ENCODE measurements at places on chromosomes 12 and 14. TPM values are rescaled to one million over a fixed set of nuclear protein-coding genes. Genes with fewer than 3 reads are reported as not detected.

DNA sequence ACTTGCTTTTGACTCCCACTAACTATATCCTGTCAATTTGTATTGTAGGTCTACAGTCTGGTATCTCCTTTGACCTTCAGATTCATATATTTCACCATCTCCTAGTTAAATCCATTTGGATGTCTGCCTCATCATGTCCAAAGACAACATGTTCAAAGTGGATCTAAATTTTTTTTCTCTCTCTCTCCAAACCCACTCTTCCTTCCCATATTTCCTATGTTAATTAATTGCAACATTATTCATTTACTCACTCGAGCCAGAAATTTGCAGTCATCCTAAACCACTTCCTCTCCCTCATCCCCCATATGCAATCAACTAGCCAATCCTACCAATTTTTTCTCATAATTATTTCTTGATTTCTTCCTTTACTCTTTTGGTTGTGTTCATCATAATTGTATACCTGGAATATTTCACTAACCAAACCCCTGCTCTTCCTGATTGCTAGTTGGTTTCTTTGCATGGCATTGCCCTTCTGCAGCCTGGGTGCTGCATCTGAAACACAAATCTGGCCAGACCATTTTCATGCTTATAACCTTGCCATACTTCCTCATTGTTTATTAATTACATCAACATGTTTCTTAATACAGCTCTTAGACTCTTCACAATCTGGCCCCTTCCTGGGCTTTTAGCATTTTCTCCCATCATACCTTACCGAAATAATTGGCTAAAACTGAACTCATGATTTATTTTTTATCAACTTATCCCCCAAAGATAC is 442.2 kb downstream of the ADAMTS20 start:
- DNase-seq: no peak

DNA sequence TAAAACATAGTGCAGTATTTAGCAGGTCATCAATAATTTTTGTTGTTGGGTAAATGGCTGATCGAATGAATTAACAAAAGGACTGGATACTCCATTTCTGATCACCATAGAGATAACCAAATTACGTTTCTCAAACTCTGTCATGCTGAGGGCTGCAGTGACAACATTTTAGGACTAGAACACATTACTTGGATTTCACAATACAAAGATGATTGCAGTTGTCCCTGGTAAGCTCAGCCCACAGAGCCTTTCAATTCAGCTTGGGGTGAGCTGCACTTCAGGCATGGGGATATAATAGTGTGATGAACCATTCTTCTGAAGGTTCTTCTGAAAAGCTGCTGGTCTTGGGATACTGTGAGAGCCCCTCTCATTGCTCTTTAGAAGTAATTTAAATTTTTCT is 74.3 kb downstream of the FAR2 start:
- no peak for DNase-seq

GRCh38 chr14:22488522-22489243 is 100.3 kb downstream of the DAD1 start:
- no peak for DNase-seq

- no peak for DNase-seq
These were observed 342.7 kb downstream of the PRKD1 start for GRCh38 chr14:29584992-29585391.

GRCh38 chr14:75184492-75184891 is 8.1 kb upstream of the TMED10 start:
- DNase-seq: no peak

DNA sequence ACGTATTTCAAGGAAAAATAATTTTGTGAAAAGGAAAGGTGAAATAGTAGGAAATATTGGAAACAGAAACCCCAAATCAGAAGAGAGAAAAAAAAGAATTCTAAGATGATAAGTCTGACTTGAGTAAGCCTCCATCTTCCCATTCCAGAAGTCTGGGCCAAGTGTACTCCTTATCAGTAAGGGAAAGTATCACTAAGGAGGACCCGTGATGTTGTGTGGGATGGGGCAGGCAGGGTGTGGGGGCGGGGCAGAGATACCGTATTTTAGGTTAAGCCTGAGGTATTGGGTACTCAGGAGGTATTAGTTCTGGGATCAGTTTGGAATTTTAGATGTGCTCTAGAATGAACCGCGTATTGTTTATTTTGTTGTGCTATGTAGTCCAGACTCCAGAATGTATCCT is 33.8 kb upstream of the PSMA6 start:
- DNase-seq: no peak

DNA sequence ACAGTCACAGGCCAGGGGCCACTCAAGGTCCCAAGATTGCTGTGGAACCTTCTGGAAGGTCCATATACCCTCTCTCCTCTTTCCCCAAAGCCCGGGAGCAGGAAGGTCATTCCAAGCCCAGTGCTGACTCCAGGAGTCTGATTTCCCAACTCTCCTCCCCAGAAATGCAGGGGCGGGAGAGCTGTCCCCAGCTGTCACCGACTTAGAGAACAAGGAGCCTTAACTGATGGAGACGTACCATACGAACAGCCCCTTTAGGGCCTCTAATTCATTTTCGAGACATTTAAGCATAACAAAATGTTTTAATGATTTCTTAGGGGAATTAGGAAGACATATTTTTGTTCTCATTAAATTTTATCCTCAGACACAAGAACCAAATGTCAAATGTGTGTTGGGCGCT is 99.2 kb downstream of the PHETA1 start:
- no peak for DNase-seq

- no peak for DNase-seq
These were observed 37.1 kb downstream of the CYP46A1 start for GRCh38 chr14:99720941-99721791.

DNA sequence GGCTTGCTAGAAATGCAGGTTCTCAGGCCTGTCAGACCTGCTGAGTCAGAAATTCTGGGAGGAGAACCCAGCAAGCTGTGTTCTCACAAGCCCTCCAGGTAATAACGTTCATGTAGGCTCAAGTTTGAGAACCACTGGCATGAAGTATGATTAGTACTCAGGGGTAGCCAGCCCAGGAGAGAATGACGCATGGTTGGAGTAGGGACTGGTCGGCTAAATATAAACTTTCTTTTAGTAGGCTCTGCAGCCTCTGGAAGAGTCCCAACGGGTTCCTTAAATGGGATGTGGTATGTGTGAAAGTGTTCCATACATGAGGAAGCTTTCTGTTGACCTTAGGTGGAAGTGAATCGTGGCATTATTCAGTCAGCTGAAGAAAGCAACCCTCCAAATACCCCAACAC is 209.3 kb downstream of the SLC41A2 start:
- DNase-seq: no peak

GRCh38 chr12:11854011-11854499 is 204.6 kb downstream of the ETV6 start:
- DNase-seq: no peak

DNA sequence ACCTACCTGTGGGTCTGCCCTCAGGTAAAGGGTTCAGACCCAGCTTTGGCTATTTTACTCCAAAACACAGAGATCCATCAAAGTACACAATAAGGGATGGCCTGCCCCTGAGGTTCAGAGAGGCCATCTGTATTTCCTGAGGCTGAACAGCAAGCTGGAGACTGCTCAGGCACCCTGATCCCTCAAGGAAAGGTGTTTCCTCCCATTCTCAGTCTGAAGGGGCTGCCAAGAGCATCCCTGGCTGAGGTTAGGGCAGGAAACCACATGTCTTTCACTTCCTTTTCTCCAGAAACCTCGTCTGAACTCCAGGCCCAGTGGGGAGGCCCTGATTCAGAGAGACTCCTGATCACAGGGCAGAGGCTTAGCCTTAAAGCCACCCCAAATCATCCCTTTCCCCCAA is 1.5 kb downstream of the RILPL1 start:
- peak; percentile 31 for DNase-seq

- DNase-seq: no peak
These were observed 55.2 kb downstream of the SPTB start for GRCh38 chr14:64824471-64824870.

GRCh38 chr12:57523706-57524614 is 1.3 kb downstream of the MBD6 start:
- no peak for DNase-seq

GRCh38 chr14:56808383-56809269 is 1.7 kb downstream of the OTX2 start:
- no peak for DNase-seq

- peak; percentile 75 for DNase-seq
These were observed 123.2 kb downstream of the GXYLT1 start for GRCh38 chr12:42021469-42021868.

- no peak for DNase-seq
These were observed 144.4 kb downstream of the EFCAB11 start for GRCh38 chr14:89810101-89810500.

DNA sequence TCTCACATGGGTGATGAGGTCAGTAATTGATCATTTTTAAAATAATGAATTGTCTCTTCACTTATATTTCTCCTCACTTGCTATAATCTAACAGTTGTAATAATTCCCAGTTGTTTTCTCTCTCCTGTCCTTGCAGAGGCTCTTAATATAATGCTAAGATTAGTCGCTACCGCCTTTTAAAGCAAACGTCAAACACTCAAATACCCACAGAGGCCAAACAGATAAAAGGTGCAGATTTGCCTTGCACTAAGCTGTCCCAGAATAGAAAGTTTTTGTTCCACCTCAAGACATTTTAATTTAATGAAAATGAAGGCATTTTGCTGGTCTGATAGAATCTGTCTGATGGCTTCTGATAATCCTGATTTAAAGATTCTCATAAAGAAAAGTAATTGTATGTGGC is 159.0 kb downstream of the KICS2 start:
- DNase-seq: no peak

DNA sequence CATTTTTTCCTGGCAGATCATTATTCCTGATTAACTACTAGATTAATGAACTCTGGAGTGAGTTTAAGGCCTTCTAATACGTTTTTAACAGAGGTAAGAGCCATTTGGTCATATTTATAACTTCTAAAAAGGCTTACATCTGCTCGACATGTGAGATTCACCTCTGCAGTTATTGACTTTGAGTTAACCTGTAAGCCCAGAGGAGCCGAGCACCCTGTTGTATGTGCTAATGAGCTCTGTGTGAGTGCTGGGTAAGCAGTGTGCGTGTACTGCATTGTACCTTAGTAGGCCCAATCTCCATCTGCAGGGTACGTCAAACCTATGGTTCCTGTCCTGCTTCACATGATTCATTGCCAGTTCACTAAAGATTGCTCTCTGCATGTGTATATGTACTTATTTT is 18.9 kb downstream of the SLC4A8 start:
- DNase-seq: no peak

DNA sequence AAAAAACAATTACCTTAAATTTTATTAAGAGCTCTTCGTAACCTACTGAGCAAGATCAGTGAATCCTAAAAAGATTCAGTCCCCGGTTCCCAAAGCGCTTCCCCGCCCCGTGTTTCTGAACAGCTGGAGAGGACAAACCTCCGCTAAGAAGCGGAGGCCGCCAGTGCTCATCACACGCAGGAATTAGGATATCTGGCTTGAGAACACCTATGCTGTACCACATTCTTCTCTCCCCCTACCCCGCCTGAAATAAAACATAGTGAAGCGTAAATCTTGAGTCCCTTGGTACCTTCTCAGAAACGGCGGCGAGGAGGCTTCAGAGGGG is 774 bp upstream of the WDR20 start:
- DNase-seq: no peak

GRCh38 chr12:27779416-27779919 is 565 bp upstream of the KLHL42 start:
- no peak for DNase-seq

DNA sequence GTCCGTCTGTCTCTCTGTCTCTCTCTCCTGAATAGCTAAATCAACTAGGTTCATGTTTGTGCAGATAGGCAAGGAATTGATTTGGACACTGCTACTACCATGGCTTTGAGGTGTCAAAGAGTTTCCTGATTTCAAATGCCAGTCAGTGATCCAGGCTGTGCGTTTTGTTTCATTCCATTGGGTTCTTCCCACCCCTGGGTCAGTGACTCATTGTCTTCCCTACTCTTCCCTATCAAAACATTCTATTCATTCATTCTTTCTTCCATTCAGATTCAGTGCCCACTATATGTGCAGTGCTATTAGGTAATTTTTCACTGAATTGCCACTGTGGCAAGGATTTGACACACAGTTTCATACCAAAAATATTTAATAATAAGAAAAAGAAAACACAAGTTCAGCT is 50.4 kb downstream of the RPH3A start:
- no peak for DNase-seq

- DNase-seq: no peak
These were observed 140.9 kb downstream of the NTS start for GRCh38 chr12:86015026-86015425.

DNA sequence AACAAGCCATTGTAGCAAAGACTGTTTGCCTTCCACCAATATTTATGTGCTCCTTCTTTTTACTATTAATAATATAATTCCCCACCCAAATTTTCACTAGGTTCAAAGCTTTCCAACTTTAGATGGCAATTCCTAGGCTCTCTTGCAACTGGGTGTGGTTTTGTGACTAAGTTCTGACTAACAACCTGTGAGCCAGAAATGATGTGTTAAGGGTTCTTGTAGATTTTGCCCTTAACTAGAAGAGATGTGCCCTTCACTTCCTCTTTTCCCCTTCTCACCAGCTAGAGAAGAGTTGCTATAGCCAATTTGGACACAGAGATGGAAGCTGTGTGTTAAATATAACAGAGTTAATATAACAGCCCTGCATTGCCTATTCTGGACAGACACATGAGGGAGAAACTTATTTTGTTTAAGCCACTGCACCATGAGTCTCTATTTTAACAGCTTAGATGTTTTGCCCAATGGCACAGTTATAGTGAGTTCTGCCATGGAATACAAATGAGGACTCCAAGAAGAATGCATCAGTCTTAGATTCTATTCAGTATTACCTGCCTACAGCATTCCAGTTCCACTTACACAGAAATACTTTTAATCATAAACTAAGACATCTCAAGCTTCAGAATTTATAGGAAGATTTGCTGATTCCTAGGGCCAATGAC is 216.2 kb downstream of the DUSP6 start:
- no peak for DNase-seq

GRCh38 chr14:58662759-58663158 is 25.0 kb downstream of the DACT1 start:
- DNase-seq: no peak

UNC119B gene
- 16.6 TPM for total RNA-seq

CLEC9A gene
- not detected for total RNA-seq

NEUROD4 gene
- total RNA-seq: not detected

SMCO2 gene
- total RNA-seq: 0.88 TPM

RPGRIP1 gene
- total RNA-seq: not detected

DHRS2 gene
- not detected for total RNA-seq

RPS6KA5 gene
- 1.2 TPM for total RNA-seq

NKX2-1 gene
- not detected for total RNA-seq

ANO6 gene
- 96.6 TPM for total RNA-seq

PLEKHD1 gene
- not detected for total RNA-seq

TMEM30B gene
- total RNA-seq: 0.34 TPM

SOAT2 gene
- total RNA-seq: not detected

SLC6A13 gene
- total RNA-seq: not detected

PARPBP gene
- 7.2 TPM for total RNA-seq

INSM2 gene
- not detected for total RNA-seq

IL26 gene
- total RNA-seq: not detected
